ENCODE measurements at places on chromosomes 4 and X.

- no peak for DNase-seq
Measured at GRCh38 chrX:104282166-104282725, 27.5 kb upstream of the ESX1 start.

DNA sequence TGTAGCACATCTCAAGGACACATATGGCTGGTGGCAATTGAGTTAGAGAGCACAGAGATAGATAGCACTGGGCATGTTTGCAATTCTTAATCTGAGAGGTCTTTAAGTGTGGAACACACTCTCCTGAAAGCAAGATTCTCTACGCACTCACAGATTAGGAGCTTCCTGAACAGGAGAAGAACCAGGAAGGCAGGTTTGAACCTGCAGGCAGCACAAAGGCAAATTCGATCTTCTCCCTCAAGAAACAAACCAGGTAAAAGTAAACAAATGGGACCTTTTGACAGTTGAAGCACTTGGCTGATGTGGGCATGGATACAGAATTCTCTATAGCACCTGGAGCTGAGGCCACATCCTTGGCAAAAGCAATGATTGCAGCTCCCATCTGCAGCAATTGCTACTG, 24.3 kb downstream of the HS3ST1 start:
- DNase-seq, result no peak

GRCh38 chr4:153466081-153466948, at the start of gene TMEM131L:
TSS of gene TMEM131L (plus strand) at chr4:153466360. CDS start at chr4:153466398, 38 bp downstream.
- DNase-seq, result peak; percentile 34

GRCh38 chr4:125773931-125774330, 459.2 kb downstream of the FAT4 start:
- DNase-seq, result no peak

GRCh38 chr4:169315530-169316343, 45.0 kb upstream of the SH3RF1 start:
- DNase-seq, result no peak

- DNase-seq, result no peak
Measured at GRCh38 chr4:61079976-61080375, 120.2 kb upstream of the ADGRL3 start.

DNA sequence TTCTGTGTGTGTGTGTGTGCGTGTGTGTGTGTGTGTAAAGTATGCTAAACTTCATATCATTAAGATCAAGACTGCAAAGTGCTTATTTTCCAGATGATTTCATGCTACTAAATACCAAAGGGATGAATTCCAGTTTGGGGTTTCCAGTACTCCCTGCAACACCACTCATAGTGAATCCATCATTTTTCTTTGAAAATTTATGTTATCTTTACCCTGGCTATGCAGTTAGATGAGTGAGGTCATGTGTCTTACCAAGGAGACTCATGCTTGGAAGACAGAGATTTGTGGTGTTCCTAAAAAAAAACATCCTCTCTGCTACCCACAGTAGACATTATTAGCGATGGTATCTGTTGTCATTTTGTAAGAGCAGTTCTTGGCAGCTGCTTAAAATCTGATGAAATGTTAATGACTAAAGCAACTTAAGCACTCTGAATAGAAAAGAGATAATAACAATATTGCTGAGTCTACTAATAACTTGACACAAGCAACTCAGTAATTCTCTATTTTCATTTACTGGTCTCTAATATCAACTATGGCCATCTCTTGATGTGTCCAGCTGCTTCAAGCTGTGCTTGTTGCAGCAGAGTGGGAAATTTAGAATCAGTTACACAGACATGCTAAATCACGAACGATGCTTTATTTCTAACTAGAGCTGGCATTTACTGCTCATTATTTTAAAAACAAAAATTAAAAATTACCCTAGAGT, 1953.0 kb upstream of the IGFBP7 start:
- no peak for DNase-seq

- peak; percentile 64 for DNase-seq
Measured at GRCh38 chr4:156941940-156942548, 29.6 kb downstream of the PDGFC start.

DNA sequence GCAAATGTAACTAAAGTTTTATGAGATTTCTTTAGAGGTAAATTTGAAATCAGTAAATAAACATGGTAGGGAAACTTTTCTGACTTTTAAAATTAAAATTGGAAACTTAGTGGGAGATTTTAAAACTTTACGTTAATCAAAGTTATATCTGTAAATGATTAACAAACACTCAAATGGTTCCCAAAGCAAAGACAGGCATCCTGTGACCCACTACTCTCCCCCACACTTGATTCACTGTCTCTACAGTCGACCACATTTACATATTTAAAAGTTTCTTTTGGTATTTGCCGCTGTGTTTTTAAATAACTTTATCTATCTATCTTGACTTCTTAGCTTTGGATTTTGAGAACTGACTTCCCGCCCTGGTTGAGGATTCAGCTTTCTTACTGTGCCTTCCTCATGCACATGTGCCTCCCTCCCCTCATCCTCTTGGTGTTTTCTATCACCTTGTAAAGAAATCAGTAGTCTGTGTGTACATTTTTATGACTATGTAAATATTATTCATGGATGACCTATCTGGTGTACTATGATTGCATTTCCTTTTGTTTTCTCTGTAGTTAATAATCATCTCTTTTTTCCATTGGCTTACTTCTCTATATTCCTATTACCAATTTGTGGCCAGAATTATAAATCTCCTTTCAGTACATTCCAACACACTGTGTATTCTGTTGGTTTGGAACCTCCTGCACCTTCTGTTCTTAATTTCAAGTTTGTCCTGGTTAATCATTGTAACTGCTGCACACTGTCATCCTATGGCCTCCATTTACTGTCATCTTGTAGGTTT, 72.6 kb downstream of the WWC2 start:
- DNase-seq, result no peak

- DNase-seq, result no peak
Measured at GRCh38 chr4:141022111-141022695, 111.1 kb downstream of the RNF150 start.

GRCh38 chr4:99986792-99987191, 36.7 kb upstream of the H2AZ1 start:
- DNase-seq, result no peak

- no peak for DNase-seq
Measured at GRCh38 chr4:176546975-176547374, 227.2 kb downstream of the SPCS3 start.

DNA sequence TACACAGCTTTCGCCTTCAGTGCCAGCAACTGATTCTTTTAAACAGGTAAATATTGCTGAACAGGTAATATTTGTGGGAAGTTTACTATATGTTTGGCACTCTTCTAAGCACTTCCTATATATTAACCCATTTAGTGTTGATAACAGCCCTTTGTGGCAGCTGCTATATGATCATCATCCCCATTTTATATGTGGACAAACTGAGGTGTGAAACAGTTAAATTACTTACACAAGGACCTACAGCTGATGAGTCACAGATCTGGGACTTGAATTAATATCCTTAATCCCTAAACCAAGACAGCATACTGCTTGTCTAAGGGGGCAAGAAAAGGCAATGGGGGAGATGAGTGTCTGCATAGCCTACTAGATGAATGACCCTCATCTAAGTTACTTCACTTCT, 2.9 kb downstream of the SMIM20 start:
- DNase-seq, result no peak
